ENCODE measurements at places on chromosomes 2 and 18. TPM values are rescaled to one million over a fixed set of nuclear protein-coding genes. Genes with fewer than 3 reads are reported as not detected.

Gene DES
- polyA plus RNA-seq = 60.1 TPM

Gene LBH
- polyA plus RNA-seq = 8.2 TPM

Gene KYNU
- 4.9 TPM for polyA plus RNA-seq

Gene GREB1L
- 0.61 TPM for polyA plus RNA-seq

Gene AKAIN1
- polyA plus RNA-seq = 0.61 TPM

Gene MC5R
- polyA plus RNA-seq = not detected

Gene CLEC4F
- polyA plus RNA-seq = 0.27 TPM

Gene GKN1
- 1.7 TPM for polyA plus RNA-seq

Gene ERICH2
- polyA plus RNA-seq = 1.5 TPM

Gene OXER1
- polyA plus RNA-seq = 11.2 TPM

Gene CNGA3
- polyA plus RNA-seq = 0.24 TPM

Gene PLB1
- polyA plus RNA-seq = 44.3 TPM

Gene IRS1
- 14.3 TPM for polyA plus RNA-seq

Gene TSPYL6
- polyA plus RNA-seq = not detected

Gene CARF
- 1.9 TPM for polyA plus RNA-seq

Gene AMER3
- 0.13 TPM for polyA plus RNA-seq

Gene PTPRN
- 8.5 TPM for polyA plus RNA-seq

Gene EDAR
- polyA plus RNA-seq = not detected

Gene SCN3A
- 0.47 TPM for polyA plus RNA-seq

Data from adrenal gland (tissue), 19 donors.